Urinary bladder (tissue), 4 donors: ENCODE measurements at places on chromosomes 16 and 17. TPM values are rescaled to one million over a fixed set of nuclear protein-coding genes. Genes with fewer than 3 reads are reported as not detected.

The TBC1D3B gene
- total RNA-seq: 2.1 TPM

DNA sequence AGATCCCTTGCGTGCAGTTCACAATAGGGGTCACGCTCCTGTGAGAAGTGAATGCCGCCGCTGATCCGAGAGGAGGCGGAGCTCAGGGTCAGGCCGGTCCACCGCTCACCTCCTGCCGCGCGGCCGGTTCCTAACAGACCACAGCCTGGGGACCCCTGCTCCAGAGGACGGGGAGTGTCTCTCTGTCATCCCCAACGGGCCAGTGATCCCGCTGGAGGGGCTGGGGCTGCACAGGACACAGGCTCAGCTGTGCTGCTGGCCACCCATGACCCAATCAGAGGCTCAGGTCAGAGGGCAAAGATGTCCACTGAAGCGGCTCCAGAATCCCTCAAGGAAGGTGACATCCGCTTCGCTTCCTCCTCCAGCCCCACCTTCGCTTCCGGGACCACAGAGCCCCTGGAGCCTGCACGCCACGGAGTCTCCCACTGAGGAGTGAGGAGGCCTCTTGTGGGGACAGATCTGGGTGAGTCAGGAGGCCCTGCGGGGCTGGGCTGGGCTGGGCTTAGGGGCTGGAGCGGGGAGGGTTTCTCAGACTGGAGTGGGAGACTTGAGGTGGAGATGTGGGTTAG is 115.4 kb downstream of the METRNL start:
- no peak for DNase-seq

DNA sequence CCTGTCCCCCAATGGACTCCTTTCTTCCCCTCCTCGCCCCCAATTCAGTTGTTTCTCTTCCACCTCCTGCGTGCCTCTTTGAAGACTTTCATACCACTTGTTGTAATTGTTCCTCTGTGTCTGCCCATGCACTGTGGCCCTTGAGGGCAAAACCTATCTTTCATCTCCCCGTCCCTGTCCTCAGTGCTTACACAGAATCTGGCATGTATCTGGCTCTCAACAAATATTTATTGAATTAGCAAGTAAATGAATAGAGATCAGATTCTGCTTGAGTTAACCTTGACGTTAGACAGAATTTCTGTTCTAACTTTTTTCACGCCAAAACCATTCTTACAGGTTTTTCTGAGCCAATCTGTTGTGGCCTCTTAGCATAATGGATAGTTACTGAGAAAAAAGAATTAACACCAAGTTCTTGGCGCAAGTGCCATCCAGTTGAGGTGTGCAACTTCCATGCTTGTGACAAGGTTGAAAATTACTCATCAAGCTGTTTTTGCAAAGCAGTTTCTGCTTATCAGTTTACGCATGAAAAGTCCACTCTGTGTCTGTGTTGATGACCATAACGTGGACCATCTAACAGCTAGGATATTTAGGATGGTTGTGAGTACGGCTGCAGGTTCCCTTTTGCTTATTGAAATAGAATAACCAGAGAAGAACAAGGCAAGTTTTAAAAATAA is 215.1 kb downstream of the PRKCA start:
- no peak for DNase-seq

- no peak for DNase-seq
These were observed 62.5 kb downstream of the WDR59 start for GRCh38 chr16:74922150-74923138.

The CACNG1 gene
- 0.53 TPM for total RNA-seq

DNA sequence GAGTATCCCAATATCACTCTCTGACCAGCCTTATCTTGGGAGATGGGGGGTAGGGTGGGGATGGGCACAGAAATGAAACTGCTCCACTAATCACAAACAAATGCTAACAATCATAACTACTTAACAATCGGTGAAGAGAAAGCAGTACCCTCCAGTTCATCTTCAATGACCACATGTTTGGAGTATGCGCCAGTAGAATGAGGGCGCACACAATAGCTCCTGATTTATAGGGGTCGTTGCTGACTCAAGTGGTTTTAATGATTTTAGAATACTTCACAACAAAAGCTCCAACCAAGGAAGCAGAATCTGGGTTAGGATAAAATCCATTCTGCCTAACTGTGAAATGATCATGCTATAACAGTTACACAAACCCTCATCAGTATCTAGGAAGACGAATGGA is 184.4 kb downstream of the AATF start:
- no peak for DNase-seq

The OTOP3 gene
- total RNA-seq: not detected

DNA sequence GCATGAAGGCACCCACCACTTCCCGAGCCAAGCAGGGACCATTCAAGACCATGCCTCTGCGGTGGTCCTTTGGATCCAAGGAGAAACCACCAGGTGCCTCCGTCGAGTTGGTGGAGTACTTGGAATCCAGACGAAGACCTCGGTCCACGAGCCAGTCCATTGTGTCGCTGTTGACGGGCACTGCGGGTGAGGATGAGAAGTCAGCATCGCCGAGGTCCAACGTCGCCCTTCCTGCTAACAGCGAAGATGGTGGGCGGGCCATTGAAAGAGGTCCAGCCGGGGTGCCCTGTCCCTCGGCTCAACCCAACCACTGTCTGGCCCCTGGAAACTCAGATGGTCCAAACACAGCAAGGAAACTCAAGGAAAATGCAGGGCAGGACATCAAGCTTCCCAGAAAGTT is 63.4 kb downstream of the DHRS7C start:
- no peak for DNase-seq

- no peak for DNase-seq
These were observed 57.3 kb upstream of the HNF1B start for GRCh38 chr17:37802061-37802595.

The KRT25 gene
- total RNA-seq: not detected

The CIBAR2 gene
- total RNA-seq: not detected

DNA sequence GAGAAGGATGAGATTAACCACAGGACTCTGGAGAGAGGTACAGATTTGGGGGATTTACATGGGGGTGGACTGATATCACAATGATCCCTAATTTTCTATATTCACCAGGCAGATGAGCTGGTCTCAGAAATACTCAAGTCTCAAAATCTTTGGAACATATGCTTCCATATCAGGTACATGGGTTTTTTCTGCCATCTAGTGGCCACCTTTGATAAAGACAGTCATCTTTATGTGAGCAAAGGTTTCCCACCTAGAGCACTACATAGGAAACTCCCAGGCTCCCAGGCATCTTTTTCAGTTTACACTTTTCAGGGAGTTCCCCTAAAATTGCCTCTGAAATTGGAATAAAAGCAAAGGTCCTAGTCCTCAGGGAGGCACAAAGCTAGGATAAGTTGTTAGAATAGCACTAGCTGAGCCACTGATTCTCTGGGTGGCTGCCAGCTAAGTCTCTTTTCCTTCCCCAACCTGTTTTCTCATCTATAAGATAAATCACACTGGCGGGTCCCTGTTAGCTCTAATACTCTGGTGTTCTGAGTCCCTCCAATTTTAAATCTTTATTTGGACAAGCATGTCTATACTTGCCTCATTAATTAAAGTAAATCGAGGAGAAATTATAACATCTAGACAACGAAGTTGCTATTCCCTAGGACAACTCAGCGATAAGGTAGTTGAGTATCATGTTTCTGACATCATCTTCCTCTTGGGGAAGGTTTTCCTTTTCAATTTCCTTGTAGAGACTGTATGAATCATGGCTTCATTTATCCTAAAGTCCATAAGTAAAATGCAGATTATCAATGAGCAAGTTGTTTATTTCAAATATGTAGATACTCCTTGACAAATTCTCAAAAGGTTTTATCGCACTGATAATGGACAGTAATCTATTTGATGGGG is 19.0 kb upstream of the MON1B start:
- peak; percentile 62 for DNase-seq
